CD4-positive, alpha-beta T cell treated with Interleukin-2 at 100 ng/mL for 4 hours (primary cell): ENCODE measurements at places on chromosomes 1 and 21.

DNA sequence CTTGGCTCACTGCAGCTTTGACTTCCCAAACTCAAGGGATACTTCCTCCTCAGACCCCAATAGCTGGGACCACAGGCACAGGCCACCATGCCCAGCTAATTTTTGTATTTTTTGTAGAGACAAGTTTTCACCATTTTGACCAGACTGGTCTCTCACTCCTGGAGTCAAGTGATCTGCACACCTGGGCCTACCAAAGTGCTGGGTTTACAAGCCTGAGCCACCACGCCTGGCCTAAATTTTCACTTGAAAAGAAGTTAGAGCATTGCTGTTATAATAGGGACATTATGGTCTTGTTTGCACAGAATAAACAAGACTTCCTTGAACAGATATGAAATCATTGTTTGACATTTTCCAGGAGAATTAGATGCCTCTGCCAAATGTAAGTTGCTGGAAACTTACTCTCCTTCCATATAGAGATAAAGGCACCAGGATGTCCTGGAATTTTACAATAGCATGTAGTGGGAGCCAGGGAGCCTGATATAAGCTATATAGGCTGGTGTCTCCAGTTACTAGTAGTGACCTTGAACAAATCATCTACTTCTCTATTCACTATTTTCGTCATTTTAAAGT, 16.9 kb downstream of the SLC35A3 start:
- no peak for DNase-seq

GRCh38 chr1:108179018-108179417, 21.1 kb downstream of the SLC25A24 start:
- DNase-seq: no peak

- no peak for DNase-seq
Measured at GRCh38 chr1:234918961-234919761, 209.5 kb downstream of the TOMM20 start.

DNA sequence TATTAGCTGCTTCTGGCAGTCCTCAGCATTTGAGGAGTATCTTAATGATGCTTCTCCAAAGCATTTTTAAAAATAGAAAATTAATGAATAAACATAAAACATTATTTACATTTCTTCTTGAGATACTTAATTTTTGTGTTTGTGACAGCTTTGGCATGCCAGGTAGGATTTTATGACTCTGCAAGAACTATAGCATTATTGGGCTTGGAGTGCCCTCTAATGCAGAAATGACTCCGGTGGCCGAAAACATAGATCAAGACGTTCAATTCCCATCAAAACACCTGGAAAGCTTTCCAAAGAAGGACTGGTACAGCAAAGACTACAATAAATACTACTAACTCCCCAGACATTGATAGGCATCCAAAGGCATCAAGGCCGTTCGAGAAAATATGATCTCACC, 366.4 kb upstream of the CXADR start:
- no peak for DNase-seq

- no peak for DNase-seq
Measured at GRCh38 chr1:30735668-30736498, 12.5 kb upstream of the MATN1 start.

DNA sequence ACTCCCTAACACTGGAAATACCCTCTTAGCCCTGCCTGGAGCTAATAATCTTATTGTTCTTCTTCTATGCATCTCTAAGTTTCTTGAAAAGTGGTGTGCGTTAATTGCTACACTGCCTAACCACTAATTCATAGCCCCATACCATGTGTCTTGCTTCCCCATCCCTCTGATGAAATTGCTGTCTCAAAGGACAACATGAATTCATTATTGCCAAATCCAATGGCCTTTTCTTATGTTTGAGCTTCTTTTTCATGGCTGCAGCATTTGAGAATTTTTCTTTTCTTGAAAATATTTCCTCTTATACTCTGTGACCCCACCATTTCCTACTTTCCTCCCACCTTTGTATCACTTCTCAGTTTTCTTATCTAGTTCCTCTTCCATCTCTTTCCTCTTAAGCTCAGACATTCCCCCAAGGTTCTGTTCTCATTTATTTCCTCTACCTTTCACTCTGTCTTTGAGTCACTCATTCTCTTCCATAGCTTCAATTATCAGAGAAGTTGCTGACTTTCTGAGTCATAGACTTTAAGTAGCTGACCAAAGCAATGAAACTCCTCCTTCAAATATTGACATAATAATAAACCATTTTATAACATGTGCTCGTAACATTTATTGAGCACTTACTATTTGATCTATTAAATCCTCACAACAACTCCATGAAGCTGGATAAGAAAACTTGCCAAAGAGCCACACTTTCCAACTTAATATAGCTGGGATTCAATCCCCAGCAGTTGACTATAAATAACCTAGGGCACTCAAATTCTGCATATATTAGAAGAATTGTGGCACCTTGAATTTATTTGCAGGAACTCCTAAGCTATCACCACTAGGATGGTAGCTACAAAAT, 35.5 kb upstream of the ATP6V1G3 start:
- DNase-seq: no peak

GRCh38 chr1:221801773-221802516, 60.1 kb upstream of the DUSP10 start:
- no peak for DNase-seq

DNA sequence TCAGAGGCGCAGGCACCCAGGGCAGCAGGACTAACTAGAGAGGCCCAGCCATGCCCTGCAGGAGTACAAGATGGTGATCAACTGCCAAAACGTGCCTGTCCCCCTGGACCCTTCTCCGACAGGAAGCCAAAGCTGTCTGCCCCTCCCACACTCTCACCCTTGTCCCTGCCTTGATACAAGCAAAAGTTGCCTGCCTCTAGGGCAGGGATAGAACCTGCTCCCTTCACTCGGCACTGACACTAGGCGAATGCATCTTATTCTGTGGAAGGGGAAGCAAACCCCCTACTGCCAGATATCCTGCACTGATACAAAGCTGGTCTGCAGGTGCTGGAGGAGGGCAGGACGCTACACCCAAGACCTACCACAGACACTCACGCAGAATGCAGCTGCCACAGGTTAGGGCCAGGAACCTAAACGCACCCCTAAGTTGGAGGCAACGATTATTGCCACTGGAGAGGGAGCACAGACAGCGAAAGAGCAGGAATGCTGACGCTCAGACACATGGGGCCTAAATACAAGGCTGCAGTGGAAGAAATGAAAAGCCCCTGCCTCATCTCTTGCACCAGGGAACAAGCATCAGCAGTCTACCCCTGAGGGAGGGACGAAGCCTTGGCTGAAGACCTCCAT, 3.7 kb downstream of the TARBP1 start:
- DNase-seq: no peak

DNA sequence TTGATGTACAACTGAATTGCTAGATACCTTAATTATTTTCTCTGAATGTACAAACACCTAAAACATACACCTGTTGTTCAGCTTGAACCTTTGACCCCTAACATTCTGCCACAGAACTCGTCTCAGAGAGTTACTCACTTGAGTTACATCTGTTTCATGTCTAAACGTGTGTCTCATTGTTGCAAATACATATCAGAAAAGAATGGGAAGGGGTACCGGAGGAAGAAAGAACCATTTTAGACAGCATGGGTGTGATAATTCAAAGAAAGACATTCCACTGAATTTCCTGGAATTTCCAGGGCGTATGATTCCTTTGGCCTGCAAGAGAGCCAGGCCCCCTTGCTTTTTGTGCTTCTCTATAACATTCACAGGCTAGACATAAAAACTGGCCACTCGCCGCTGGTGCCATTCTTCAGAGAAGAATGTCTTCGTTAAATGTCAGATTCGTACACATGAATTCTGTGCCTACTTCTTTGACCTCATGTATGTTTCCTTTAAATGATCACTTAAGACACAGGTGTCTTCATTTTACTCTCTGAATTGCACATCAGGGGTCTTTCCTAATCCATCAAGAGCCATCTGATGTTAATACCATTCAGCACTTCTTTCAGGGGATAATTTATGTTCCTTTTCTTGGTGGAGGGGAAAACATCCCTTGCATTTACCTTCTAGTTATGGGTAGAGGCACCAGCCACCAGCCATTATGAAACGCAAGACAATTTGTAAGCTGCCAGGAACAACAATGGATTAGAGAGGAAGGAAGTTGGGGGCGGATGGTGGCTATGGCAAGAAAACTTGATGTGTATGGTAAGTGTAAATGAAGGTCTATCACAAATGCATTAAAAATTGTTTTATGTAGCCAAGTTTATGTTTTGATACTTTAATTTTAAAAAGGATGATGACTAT, 12.7 kb downstream of the ATF3 start:
- DNase-seq: no peak

- DNase-seq: no peak
Measured at GRCh38 chr1:245614476-245614875, 459.7 kb downstream of the KIF26B start.
